MV-4-11 (cell line): ENCODE measurements at places on chromosomes 3 and 15.

- no peak for DNase-seq
These were observed 210.7 kb downstream of the SSR3 start for GRCh38 chr3:156344215-156344614.

- DNase-seq: no peak
These were observed at the start of gene PFN2 for GRCh38 chr3:149970716-149971402. TSS of gene PFN2 (minus strand) at chr3:149970895. CDS start at chr3:149970856, 39 bp downstream.

DNA sequence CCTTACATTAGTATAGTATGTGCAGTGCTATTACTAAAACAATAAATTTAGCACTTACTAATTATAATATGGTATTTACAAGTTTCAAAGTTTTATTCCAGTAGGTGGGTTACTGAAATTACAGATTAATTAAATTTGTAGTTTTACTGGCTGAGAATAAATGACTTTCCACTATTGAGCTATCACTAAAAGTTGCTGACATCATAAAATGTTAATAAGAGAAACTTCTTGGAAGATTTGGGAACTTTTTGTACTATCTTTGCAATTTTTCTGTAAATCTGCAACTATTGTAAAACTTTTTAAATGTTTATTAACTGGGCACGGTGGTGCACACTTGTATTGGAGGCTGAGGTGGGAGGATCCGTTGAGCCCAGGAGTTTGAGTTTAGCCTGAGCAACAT is 247.7 kb downstream of the UBE2E2 start:
- DNase-seq: no peak

DNA sequence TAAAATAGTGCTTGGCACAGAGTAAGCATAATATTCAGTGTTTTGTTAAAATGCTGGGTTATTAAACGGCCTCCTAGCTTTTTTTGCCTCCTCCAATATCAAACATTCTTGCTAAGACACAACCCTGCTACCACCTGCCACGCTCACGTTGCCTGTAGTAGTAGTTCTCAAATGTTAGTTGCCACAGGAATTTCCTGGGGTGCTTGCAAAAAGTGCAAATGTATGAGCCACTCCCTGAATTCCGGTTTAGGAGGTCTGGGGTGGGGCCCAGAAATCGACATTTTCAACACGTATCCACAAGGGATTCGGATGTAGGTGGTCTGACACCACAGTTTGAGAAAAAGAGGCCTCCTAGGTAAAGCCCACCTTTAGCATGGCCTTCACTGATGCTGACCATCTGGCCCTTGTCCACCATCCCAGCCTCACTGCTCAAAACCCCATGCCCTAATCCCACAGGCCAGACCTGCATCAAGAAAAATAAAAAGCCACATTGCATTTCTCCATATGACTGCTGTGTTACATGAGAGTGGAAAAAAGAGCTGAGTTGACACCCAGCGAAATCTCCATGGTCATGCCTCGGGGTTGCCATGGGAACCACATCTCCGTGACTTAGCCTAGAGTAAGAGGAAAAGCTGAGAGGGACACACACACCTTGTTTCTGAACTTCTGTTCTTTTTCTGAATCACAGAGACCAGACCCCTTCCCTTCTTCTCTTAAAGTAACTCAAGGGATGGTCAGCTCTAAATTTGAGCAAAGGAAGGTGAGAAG is 116.4 kb upstream of the HES1 start:
- no peak for DNase-seq

- DNase-seq: no peak
These were observed 14.4 kb upstream of the CHST2 start for GRCh38 chr3:143105170-143105569.

- no peak for DNase-seq
These were observed 1117.5 kb downstream of the TBL1XR1 start for GRCh38 chr3:176079785-176080184.

DNA sequence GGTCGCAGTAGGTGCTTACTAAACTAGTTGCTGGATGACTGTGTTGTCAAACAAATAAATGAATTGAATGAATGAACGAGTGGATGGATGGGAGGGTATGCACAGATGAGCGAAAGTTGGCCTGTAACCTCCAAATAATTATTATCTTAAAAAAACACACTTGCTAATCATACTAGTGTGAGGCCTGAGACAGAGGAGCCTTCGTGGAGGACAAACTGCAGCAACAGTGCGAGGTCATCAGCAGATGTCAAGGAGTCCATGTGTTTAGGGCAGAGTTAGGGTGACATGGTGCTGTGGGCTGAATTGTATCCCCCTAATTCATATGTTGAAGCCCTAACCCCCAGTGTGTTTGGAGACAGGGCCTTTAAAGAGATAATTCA is 24.4 kb downstream of the CORO2B start:
- DNase-seq: no peak

DNA sequence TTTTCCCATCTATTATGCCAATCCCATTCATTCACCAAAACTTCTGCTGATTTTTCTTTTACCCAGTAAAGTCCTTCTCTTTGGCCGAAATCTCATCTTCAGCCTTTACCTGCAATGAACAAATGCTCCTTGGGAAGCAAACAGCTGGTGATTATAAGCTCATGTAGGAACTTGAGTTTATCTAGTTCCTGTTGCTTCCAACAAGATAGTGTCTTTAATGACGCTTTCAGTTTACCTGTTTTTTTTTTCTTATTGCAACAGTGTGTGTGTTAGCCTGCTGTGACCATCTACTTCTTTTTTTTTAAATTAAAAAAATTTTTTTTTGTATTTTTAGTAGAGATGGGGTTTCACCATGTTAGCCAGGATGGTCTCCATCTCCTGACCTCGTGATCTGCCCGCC is 156.0 kb downstream of the CD47 start:
- DNase-seq: no peak
